ENCODE measurements at places on chromosomes 6 and 20.

DNA sequence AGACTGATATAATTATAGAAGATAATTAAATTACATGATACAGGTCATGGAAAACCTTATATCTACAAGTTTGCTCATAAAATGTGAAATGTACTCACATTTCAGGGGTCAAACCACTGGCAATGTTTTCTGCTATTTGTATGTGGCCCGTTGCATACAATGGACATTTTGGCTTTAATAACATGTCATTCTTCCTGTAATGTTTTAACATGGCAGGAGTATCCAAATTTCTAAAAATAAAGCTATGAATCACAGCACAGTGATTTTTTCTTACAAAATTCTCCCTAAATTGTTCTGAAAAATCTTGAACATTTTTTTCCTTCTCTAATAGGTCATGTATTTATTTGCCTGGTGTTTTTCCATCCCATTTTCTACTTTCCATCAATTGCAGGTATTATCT lies 305.7 kb downstream of the SMOC2 start:
- DNase-seq, result no peak

DNA sequence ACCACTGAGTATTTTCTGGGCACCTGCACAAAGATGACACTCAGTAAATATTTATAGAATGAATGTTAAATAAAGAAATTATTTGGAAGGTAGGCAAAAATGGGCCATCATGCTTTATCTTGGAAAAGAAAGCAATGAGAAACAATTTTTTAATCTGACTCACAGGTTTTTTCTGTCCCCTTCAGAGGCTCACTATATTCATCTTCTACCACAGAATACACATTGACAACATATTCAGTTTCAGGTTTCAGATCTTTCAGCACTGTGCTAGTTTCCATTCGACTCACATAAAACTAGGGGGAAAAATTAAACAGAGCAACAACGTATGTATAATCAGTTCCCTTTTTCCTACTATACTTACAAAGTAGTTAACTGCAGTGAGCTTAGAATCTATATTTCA lies 58.3 kb downstream of the COL12A1 start:
- no peak for DNase-seq

DNA sequence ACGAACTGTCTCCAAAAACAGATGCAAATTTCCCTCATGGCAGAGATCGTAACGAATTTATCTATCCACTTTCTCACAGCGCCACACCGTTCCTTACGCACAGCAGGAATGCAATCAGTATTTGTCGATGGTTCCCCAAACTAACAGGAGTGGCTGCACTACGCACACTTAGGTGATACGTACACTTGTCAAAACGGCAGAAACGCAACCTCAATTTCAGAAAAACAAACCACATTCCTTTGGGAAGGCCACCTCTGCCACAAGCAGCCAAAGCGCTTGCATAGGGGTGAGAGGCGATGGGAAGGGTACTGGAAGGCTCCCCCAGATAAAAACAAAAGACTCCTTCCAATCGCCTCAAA lies 638 bp downstream of the MDN1 start:
- DNase-seq, result no peak

GRCh38 chr6:69719602-69720193 lies 77.1 kb downstream of the LMBRD1 start:
- DNase-seq, result no peak

GRCh38 chr6:47086051-47086770 lies 44.1 kb upstream of the ADGRF1 start:
- no peak for DNase-seq

DNA sequence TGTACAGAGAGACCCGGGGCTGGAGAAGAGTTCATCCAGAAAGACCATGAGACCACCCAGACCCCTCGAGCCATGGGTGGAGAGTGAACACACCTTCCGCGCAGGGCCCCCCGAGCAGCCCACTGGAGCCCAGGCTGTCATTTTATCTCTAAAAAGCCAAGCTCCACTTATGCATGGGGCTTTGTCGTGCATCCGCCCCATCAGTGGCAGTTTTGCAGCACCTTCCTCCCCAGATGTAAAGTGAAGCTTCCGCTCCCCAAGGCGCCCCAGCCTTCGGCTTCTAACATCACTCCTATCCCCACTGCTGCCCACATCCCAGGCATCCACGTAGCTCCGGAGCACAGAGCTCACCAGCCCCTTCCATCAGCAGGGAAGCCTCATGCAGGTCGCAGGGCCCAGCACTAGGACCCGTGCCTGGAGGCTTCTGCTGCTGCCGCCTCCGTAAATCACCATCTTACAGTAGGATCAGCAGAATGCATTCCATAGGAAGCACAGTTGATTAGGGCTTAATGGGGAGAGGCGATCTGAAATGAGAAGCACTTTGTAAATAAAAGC lies 301.1 kb downstream of the TAF4 start:
- DNase-seq, result no peak

DNA sequence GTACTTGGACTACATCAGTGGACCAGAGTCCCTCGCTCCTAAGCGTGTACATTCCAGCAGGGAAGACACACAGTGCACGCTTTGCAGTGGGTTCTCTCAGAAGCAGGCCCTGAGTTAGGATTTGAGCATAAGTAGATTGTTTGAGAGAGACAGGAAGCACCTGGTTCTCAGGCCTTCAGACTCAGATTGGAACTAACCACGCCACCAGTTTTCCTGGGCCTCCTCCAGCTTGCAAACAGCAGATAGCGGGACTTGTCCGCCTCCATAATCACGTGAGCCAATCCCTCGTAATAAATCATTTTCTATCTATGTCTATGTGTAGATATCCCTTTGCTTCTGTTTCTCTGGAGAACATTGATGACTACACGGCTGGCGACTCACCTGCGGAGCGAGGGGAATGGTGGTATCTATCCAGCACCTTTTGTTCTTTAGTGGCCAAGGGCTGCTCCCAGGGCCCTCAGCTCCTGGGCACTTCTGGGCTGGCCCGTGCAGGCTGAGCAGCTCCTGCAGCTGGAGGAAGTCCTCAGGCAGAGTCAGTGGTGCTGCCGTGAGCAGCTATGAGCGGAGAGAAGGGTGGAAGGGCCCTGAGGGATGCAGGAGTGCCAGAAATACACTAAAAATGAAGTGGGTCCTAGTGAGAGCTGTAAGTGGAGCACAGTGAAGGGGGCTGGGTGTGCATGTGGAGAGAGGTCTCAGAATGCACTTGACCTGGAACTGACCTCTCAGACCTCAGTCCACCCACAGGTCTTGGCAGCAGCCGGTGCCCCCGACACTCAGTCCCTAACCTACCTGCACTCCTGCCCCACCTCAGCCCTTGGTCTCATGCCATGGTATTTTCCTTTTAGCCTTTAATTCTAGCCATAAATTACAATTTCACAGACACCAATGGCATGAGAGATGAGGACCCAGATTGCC lies 76.9 kb downstream of the STK35 start:
- DNase-seq, result no peak

- no peak for DNase-seq
Measured at GRCh38 chr6:71412559-71413140, 124.0 kb downstream of the OGFRL1 start.

DNA sequence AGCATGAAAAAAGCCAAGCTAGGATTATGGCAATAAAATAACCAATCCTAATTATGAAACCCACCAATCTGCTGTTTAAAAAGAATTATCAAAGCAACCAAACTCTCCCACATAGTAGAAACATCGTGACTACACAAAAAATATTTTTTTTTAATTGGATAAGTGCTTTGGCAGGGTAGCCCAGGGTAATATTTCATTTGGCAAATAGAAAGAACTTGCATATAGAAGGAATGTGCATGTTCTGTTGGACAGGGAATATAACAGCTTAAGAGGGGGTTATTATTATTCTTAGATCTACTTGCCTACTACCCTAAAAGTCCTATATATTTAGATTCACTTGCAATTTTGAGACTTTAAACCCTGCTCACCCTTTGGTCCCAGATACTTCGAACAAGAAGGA lies 972 bp downstream of the GSTA3 start:
- DNase-seq, result no peak

DNA sequence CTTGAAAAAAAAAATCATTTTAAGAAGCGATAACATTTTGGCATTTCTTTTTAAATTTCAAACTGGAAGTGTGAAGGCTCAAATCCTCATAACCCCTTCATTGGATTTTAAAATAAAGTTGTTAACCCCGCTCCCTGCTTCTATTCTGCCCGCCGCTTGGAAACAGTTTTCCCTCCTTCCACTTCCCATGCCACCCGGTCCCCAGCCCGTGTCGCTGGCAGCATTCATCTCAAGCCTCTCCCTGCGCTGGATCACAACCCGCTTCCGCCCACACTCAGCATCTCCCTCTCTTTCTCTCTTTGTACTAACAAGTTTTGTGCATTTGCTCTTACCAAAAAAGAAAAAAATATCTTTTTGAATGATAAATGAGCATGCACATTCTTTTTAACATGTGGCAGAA lies 15.4 kb upstream of the PDE10A start:
- DNase-seq, result no peak

- DNase-seq, result no peak
Measured at GRCh38 chr20:23654000-23654399, 16.2 kb upstream of the CST3 start.

DNA sequence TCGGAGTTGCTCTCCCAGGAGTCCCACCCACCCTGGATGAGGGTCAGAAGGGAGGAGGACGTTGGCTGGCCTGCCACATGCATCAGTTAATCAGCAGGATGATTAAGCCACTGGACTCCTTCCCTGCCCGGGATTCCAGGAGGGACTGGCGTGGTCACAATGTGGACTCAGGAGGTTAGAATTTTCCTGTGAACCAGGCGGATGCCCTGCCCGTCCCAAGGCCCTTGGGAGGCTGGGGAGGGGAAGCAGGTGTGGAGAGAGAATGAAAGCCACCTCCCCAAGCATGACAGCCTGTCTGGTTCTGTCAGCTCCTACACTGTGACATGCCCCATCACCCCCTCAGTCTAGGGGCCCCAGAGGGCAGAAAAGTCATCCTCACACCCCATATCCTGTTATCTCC lies 11.6 kb upstream of the ITPR3 start:
- DNase-seq, result no peak

DNA sequence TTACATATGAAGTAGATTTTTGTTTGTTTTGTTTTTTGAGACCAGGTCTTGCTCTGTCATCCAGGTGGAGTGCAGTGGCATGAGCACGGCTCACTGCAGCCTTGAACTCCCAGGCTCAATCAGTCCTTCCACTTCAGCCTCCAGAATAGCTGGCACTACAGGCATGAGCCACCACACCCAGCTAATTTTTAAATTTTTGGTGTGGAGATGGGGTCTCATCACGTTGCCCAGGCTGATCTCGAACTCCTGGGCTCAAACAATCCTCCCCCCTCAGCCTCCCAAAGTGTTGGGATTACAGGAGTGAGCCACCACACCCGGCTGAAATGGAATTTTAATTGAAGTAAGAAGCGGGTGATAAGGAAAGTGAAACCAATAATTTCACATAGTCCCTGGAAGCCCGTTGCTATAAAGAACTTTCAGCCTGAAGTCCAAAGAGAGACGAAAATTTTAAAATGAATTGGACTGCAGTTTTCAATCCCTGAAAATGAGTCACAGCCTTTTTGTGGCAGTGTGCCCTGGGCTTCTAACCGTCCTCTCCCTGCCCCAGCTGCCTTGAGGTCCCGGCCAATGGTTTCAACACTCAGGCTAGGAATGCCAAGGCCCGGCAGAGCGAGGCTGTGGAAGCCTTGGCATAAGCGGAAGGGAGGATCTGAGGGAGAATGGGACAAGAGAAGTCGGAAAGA lies 757 bp downstream of the RAET1E start:
- DNase-seq, result no peak

- no peak for DNase-seq
Measured at GRCh38 chr20:38298768-38299288, 5.1 kb upstream of the BPI start.

- DNase-seq, result no peak
Measured at GRCh38 chr6:44041461-44042260, 85.6 kb downstream of the MRPL14 start.

DNA sequence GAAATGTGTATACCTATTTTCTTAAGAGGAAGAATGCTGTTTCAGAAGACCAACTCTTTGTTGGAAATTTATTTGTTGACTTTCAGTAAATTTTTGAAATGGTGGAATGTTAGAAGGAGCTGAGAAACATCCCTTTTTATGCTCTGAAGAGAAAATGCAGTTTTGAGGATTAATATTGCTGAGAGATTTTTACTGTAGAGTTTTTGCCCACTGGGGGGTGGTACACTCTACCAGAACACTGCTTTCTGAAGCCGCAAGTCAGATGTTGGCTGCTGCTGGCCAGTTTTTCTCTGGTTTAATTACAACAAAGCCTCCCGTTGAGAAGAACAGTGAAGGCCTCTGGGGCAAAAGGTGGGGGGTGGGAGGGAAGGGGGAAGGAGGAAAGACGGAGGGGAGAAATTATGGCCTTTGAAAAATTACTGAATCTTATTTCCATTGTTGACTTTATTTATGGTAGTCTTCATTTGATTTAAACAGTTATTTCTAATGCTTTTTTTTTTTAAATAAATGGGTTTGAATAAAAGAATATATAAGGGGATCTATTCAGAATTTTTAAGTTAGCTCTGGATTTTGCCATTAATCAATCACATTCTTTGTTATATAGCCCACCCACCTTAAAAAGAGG lies 3.0 kb downstream of the FLRT3 start:
- DNase-seq, result no peak

DNA sequence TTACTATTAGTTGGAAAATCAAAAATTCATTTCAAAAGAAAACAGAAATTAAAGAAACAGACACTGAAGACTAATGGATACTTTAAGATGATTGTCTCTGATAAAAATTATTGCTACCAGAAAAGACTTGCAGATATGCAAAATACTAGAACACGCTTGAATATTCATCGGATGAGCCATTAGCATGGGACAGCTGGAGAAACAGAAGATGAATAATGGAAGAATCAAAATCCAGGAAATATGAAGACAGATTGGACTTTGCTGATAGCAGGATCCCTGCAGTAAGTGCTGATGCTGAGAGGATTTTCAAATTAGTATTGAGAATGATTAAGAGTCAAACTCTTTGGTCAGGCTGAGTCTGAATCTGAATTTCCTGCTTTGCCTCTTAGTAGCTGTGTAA lies 169.4 kb downstream of the EYS start:
- DNase-seq, result no peak
